Smooth muscle cell of the brain vasculature (primary cell): ENCODE measurements at places on chromosomes 16 and 17.
A peak's percentile ranks its signal among the peaks of the same experiment; 100 is the strongest.

DNA sequence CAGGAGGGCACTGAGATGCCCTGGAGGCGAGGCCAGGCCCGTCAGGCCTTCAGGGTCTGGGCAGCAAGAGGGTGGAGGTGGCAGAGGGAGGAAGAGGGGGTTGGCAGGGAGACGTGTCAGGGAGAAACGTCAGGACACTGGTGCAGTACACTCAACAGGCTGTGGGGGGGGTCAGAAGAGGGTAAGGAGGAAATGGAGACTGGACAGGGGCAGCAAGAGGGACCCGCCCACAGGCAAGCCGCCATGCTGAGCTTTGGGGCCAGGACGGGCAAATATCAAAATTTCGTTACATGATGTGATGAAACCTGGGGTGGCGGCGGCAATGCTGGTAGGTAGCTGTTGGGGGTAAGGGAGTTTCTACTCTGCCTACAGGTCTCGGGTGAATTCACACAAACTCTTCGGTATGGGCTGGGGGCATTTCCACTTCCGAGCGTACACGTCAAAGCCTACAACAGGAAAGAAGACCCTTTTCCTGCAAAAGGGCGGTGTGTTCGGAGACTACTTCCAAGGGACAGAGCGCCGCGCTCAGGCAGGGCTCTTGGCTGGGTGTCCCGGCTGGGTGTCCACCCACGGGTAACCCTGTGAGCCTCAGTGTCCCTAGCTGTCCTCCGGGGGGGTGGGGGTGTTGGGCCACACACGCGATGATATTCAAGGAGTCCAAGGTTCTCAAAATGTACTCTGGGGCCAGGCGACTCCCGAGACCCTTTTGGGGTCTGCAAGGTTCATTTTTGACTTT is 43.3 kb upstream of the ATP2A3 start:
- no peak for DNase-seq

DNA sequence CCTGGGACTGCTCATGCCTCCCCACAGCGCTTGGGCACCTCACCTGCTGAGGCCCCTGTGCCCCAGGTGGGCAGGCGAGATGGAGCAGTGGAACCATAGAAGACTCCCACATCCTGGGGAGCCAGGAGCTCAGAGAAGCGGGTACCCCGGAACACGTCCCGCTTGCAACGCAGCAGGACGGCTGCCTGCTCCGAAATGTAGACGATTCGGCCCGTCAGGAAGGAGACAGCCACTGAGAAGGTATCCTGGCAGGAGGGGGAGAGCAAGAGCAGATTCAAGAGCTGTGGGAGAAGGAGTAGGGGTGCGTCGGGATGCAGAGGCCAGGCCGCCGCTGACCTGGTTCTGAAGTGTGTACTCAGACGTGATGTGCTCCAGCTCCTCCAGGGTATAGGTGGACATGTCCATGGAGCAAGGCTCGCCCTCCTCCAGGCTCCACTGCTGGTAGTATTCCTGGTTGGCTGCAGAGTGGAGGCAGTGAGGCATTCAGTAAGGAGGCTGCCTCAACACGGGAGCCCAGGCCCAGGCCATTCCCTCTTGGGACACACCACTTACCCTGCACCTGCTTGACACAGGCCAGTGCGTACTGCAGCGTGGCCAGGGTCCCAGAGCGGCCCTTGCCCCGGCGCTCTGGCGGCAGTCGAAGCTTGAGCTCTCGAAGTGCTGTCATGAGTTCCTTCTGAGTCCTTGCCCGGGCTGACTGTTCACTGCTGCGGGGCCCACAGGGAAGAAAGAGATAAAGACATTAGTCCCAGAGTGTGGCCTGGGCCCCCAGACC is 2.6 kb downstream of the PER1 start:
- DNase-seq, result no peak

GRCh38 chr17:17096438-17097178 is 54.4 kb downstream of the MPRIP start:
- no peak for DNase-seq

DNA sequence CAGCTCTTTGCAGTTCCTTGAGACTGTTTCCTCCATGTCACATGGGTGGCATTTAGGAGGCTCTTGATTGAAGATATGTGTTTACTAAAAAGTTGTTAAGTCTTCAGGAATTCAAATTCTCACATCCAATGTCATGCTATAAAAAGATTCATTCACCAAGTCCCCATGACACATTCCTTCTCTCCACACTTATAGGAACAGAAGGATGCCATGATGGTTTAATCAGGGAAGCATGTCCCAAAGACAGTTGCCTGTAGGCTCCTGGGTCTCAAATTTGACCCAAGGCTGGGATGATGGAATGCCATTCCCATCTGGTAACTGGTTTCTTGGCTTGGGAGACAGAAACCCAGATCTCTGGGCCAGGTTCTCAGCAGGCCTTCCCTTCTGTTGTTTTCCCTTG is 140.6 kb upstream of the SOX9 start:
- DNase-seq, result no peak

DNA sequence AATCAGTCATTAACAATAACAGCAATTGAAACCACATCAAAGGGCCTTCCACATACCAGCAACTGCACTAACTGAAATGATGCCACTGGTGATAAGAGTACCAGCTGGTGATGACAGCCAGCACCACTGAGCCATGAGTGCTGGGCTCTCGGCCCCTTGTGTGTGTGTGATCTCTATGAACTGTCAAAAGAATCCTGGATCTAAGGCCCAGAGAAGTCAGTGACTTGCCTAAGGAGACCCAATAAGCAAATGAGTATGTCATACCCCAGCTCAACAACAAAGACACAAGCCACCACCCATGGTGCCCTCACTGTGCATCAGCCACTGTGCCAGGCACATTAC is 220.9 kb downstream of the ZNF423 start:
- DNase-seq, result no peak

- DNase-seq, result no peak
Measured at GRCh38 chr16:70804153-70804733, 3.3 kb upstream of the VAC14 start.

DNA sequence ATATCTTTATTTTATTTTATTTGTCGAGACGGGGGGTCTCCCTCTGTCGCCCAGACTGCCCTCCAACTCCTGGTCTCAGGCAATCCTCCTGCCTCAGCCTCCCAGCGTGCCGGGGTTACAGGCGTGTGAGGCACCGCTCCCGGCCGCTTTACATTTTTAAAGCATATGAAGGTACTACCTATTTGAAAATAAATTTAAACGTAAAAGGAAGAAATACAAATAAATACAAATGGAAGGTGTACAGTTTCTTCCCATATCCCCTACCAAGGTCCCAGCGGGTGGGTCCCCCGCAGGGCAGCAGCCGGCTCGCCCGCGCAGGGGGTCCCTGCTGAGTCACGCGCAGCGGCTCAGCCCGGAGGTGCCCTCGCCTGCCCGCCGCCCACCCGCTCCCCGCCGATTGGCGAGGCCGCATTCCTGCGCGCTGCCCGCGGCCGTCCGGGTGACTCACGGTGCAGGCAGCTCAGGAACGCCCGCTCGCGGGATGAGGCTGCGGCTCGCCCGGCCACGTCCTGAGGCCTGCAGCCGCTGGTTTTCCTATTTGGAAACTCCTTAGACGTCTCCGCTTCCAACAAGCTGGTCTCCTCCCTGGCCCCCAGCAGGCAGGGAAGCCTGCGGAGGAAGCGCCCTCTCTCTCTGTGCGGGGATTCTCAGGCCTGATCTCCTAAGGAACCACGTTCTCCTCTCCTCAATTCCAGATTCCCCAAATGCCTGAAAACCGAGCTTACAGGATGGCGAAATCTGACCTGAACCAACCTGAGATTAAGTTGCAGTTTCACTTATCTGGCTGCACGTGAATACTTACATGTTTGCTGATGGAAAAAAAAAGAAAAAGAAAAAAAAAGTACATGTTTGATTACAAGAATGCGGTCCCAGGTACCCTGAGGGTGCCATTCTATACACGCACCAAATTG is 54.8 kb upstream of the MAP3K14 start:
- peak; percentile 95 for DNase-seq

DNA sequence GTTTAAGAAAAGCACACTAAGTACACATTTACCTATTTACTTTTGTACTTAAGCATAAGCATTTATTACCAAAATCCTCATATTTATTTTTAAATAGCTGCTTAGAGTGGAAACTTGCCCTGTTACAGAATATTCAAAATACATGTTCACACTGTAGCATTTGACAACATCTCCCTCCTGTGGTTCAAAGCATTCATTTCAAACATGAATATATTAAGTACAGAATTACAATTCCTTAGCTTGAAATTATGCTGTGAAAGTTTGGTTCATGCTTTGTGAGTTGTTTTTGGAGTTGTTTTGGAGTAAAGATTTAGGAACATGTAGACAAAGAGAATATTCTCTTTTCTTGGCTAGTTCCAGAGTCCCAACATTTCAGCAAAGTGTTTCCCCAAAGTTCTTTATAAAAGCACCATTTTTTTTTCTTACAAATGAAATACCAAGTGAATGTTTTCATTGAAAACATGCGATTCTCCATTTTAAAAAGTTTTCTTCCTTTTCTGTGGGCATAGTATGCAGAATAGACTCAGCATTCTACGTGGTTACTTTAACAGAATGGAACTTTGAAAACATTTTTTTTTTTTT is 33.2 kb downstream of the TUBD1 start:
- DNase-seq, result no peak

DNA sequence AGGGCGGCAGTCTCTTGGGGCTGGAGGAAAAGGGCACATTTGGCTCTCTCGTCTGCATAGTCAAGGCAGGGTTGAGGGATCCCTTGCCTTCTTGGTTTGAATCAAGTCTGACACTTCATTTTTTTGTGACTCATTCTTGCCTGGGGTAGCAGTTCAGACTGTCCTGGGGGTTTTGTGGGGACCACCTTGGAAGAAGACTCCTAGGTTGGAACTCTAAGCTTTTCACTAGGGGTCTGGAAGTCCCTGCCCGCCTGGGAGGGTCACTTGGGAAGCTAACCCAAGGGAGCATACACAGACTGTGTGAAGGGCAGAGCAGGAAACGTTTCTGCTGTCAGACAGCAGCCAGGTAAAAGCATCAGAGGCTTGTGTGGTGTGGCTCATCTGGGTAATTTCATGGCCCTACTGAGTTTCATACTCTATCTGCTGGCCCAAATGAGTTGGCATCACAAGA is 11.3 kb downstream of the YPEL2 start:
- no peak for DNase-seq

- no peak for DNase-seq
Measured at GRCh38 chr16:79735271-79735670, 134.7 kb upstream of the MAF start.

DNA sequence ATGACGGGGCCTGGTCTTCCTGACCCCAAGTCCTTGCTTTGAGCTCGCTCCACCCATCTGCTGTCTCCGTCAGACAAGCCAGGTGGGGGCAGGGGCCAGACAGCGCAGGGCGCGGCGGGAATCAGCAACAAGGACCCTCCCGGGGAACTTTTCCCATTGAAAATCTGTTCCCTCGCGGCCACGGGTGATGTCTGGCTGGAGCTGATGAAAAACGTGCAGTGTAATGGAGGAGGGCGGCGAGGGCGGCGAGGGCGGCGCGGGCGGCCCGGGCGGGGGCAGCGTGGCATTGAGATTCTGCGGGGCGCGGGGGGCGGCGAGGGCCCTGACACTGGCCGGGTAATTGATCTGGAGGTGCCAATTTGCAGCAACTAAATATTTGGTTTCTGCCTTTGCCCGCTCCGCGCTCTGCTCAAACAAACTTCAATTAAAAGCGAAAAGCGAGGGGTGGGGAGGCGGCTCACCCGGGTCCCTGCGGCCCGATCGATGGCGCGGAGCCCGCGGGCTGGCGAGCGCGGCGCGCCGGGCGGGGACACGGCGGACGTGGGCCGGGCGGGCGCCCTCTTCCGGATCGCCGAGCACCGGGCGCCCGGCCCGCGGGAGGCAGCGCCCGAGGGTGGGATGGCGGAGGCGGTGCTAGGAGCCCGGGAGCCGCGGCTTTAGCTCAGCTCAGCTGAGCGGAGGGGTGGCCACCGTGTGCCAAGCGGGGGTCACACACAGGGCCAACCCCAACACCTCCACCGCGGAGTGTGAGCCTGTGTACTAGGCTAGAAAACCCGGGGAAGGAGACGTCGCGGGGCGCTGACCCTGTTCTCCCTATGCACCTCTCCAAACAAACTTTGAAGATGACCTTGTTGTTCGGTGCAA is 32.4 kb downstream of the DCAKD start:
- no peak for DNase-seq

DNA sequence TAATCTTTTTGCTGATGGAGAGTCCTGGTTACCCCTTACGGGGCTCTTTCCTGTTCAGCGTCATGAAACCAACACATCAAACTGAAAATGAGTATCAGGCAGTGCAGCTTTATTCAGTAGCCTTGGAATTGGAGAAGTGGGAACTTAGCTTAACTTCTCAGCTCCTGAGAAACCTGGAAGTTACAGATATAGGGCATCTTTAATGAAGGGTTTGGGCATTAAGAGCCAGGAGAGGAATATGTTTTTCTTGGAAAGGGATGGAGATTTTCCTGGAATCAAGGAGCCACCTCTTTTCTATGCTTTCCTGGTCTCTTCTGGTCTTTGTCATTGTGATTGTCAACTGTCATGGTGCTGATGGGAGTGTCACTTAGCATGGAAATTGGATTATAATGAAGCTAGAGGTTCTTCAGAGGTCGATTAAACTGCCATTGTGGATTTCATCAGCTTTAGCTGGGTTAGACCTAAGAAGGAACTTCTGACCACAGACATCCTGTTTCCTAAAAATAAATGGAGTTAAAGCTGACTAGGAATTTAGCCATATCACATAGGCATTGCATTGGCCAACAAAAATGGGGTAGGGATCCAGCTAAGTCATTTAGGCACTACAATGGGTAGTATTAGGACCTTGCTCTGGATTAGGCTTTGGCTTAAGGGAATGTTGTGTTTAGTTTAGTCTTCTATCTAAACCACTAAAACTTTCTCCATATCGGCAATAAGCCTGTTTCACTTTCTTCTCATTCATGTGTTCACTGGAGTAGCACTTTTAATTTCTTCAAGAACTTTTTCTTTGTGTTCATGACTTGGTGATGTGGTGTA is 186.4 kb downstream of the BCAS3 start:
- no peak for DNase-seq

DNA sequence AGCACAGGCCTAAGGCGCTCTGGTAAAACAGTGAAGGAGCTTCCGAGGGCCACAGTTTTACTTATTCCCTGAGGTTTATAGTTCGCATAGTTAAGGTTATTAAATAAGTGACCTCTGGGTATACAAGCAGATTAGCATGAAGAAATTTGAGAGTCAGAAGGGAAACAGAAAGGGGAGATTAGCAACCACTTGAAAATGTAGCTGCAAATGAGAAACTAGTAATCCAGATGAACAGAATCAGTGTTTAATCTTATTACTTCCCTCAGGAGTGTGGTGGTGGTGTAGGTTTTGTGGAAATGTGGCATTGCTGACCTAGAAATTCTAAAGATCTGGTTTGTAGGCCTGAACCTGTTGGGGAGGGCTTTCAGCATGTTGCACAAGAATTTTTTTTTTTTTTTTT is 130.4 kb downstream of the CCDC182 start:
- DNase-seq, result no peak

GRCh38 chr16:56744996-56745640 is 15.2 kb downstream of the NUP93 start:
- no peak for DNase-seq

GRCh38 chr17:81983639-81984373 is 6.4 kb downstream of the ASPSCR1 start:
- DNase-seq, result no peak

DNA sequence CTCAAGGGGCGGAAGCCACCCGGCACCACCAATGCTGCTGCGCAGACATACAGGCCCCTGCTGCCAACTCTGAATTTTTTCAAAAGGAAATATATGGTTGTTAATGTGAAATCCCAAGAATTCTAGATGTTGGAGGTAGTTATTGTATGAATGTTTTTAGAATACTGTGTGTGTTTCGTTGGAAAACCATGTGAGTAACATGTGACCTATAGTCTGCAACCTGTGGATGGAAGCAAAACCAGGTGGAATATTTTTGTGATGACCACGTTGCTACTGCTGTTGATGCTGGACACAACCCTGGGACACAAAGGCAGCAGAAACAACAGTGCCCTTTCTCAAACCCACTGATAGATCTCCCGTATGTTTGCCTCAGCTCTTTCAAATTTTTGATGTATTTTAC is 376.3 kb upstream of the SALL1 start:
- DNase-seq, result no peak
